Large intestine (tissue), 12 donors: ENCODE measurements at places on chromosomes 7 and 10. TPM values are rescaled to one million over a fixed set of nuclear protein-coding genes. Genes with fewer than 3 reads are reported as not detected.

GRCh38 chr10:1115607-1115955, 59.4 kb downstream of the WDR37 start:
- peak; percentile 15 for DNase-seq
- peaks cover 71% of the 10 kb centered on the region for H3K36me3 ChIP-seq
- no peak overlapping the region for H3K4me3 ChIP-seq
- H3K27me3 ChIP-seq: no peaks in the 10 kb centered on the region
- no peak overlapping the region for H3K27ac ChIP-seq

CLDN4 gene
- 395 TPM for polyA plus RNA-seq

CC2D2B gene
- 1.2 TPM for polyA plus RNA-seq

- no peaks in the 10 kb centered on the region for H3K27me3 ChIP-seq
- H3K36me3 ChIP-seq: no peaks in the 10 kb centered on the region
- no peak for DNase-seq
- H3K4me1 ChIP-seq: no peaks in the 10 kb centered on the region
- no peak overlapping the region for H3K27ac ChIP-seq
- H3K4me3 ChIP-seq: no peak overlapping the region
Measured at GRCh38 chr7:92437956-92438491, 9.3 kb upstream of the GATAD1 start.

DNA sequence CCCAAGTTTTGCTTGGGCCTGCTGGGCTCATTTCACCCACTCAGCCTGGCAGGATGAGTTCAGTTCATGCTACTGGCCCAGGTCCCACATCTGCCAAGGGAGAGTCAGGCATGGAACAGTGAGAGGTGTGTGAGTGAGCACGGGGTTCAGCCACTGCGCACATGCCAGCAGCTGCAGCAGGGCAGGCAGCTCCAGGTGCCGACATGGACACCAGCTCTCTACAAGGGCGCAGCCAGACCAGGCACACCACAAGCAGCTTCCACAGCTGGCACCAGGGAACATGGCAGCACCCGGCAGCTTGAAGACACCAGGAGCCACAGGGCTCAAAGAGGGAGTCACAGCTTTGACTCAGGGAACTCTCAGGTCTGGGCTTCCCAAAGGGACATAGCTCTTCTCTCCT, 938.0 kb downstream of the SORCS3 start:
- H3K4me1 ChIP-seq: no peaks in the 10 kb centered on the region
- no peak overlapping the region for H3K27ac ChIP-seq
- H3K27me3 ChIP-seq: no peaks in the 10 kb centered on the region

DNA sequence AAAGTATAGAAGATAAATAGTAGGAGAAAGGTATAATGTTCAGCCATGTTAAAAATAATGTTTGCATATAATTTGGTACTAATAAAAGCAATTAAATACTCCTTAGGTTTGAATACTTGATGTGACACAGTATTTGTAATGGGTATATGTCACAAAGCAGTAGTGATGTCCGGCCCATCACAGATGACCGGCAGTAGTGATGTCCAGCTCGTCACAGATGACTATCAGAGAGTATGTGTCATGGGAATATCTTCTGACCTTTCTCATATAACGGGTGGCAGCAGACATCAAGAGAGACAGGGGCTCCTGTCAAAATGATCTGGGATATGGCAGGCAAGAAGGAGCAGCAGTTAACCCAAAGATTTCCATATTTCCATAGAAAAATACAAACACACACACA, 477.4 kb upstream of the KLF6 start:
- no peaks in the 10 kb centered on the region for H3K27me3 ChIP-seq
- no peak for DNase-seq
- no peak overlapping the region for H3K27ac ChIP-seq
- no peak overlapping the region for H3K4me3 ChIP-seq
- no peaks in the 10 kb centered on the region for H3K36me3 ChIP-seq
- peaks cover 6% of the 10 kb centered on the region for H3K4me1 ChIP-seq

- H3K36me3 ChIP-seq: no peaks in the 10 kb centered on the region
- DNase-seq: no peak
- H3K4me3 ChIP-seq: no peak overlapping the region
- no peaks in the 10 kb centered on the region for H3K4me1 ChIP-seq
- H3K27ac ChIP-seq: no peak overlapping the region
Measured at GRCh38 chr10:4285121-4285520, 500.1 kb upstream of the KLF6 start.

- no peaks in the 10 kb centered on the region for H3K4me1 ChIP-seq
- no peak for DNase-seq
Measured at GRCh38 chr10:31381171-31381570, 62.2 kb downstream of the ZEB1 start.

- H3K36me3 ChIP-seq: no peaks in the 10 kb centered on the region
- no peak overlapping the region for H3K4me3 ChIP-seq
- H3K4me1 ChIP-seq: peaks cover 14% of the 10 kb centered on the region
Measured at GRCh38 chr7:42181566-42181965, 55.4 kb downstream of the GLI3 start.

- DNase-seq: no peak
- peaks cover 3% of the 10 kb centered on the region for H3K27me3 ChIP-seq
- no peaks in the 10 kb centered on the region for H3K4me1 ChIP-seq
Measured at GRCh38 chr10:49289480-49289879, 9.5 kb upstream of the C10orf71 start.

- no peaks in the 10 kb centered on the region for H3K4me1 ChIP-seq
- no peak overlapping the region for H3K4me3 ChIP-seq
- H3K27ac ChIP-seq: no peak overlapping the region
- no peaks in the 10 kb centered on the region for H3K27me3 ChIP-seq
- H3K36me3 ChIP-seq: no peaks in the 10 kb centered on the region
- DNase-seq: no peak
Measured at GRCh38 chr7:30310674-30311362, 26.4 kb downstream of the ZNRF2 start.

DNA sequence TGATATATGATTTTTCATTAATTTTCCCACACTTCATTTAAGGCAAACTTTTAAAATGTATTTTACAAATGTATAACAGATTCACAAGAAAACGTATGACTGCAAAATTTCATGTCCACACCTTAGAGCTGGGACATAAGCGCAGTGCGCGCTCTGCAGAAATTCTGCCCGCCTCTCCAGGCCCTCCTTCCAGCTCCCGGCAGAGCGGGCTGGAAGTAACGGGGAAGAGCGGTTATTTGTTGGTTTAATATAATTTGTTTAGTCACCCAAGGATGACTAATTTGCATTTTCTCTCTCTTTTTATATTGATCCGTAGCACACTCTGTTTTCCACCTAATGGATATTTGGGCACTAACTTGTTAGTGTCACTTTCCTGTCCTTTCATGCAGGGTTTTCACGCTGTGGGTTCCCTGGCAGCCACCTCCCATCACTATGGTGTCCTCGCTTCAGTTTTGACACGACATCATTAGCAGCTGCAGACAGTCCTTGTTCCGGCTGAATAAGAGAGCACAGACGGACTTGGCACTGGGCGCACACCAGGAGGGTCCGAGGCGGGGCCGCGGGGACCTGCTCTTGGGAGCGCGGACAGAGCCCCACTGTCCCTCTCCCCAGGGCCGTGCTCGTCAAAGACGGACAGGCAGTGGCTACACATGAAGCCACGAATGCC, 129.2 kb upstream of the SEC61G start:
- H3K4me1 ChIP-seq: peaks cover 3% of the 10 kb centered on the region
- no peaks in the 10 kb centered on the region for H3K27me3 ChIP-seq
- peak overlapping the region; percentile 41 for H3K4me3 ChIP-seq
- H3K36me3 ChIP-seq: no peaks in the 10 kb centered on the region
- H3K27ac ChIP-seq: no peak overlapping the region

GNG11 gene
- polyA plus RNA-seq: 16.4 TPM

DNA sequence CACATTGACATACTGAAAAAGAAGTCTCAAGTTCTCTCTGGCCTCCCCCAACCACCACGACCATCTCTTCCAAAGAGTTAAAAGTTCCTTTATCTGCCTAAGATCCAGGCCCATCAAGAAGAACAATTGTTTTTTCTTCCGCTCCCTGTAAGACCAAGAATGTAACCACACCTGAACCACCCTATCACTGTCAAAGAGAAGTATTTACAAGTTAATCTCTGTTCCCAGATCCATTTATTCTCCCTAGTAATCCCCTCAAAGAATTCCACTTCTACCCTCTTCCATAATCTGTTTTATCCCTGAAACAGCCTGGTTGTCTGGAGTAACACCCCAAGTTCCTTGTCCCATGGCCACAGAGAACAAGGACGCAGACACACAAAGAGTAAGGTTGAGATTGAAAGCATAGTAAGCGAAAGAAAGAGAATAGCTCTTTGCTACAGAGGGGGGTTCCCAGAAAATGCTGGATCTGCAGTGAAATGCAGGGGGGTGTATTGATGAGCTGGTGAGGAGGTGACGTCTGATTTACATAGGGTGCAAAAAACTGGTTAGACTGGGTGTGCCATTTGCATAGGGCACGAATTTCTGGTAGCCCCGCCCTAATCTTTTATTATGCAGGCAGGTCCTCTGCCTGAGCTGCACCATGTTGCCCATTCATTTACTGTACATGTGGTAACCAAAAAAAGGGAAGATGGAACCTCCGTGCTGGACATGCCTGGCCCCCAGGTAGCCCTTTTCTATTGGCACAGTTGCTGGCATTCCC, 122.0 kb downstream of the SKIDA1 start:
- H3K27me3 ChIP-seq: no peaks in the 10 kb centered on the region
- H3K4me3 ChIP-seq: no peak overlapping the region
- no peak overlapping the region for H3K27ac ChIP-seq
- H3K36me3 ChIP-seq: no peaks in the 10 kb centered on the region

- H3K27me3 ChIP-seq: no peaks in the 10 kb centered on the region
- no peaks in the 10 kb centered on the region for H3K4me1 ChIP-seq
- H3K36me3 ChIP-seq: no peaks in the 10 kb centered on the region
- no peak overlapping the region for H3K27ac ChIP-seq
- H3K4me3 ChIP-seq: no peak overlapping the region
Measured at GRCh38 chr7:153941061-153941460, 111.1 kb upstream of the DPP6 start.

HYAL4 gene
- not detected for polyA plus RNA-seq

DNA sequence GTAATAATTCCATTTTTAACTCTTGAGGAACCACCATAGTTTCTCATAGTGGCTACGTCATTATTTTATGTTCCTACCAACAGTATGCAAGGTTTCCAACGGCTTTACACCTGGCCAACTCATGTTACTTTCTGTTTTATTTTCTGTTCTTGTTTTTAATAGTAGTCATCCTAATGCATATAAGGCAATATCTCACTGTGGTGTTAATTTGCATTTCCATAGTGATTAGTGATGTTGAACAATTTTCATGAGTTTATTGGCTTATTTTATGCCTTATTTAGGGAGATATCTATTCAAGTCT, 465.5 kb upstream of the KLF6 start:
- no peaks in the 10 kb centered on the region for H3K36me3 ChIP-seq
- no peak overlapping the region for H3K4me3 ChIP-seq
- no peak for DNase-seq

- H3K36me3 ChIP-seq: no peaks in the 10 kb centered on the region
- no peak for DNase-seq
- peaks cover 69% of the 10 kb centered on the region for H3K4me1 ChIP-seq
- H3K27ac ChIP-seq: peak overlapping the region; percentile 67
- no peaks in the 10 kb centered on the region for H3K27me3 ChIP-seq
- H3K4me3 ChIP-seq: no peak overlapping the region
Measured at GRCh38 chr10:95536894-95537541, 24.2 kb downstream of the SORBS1 start.

PDGFA gene
- polyA plus RNA-seq: 104 TPM

DNA sequence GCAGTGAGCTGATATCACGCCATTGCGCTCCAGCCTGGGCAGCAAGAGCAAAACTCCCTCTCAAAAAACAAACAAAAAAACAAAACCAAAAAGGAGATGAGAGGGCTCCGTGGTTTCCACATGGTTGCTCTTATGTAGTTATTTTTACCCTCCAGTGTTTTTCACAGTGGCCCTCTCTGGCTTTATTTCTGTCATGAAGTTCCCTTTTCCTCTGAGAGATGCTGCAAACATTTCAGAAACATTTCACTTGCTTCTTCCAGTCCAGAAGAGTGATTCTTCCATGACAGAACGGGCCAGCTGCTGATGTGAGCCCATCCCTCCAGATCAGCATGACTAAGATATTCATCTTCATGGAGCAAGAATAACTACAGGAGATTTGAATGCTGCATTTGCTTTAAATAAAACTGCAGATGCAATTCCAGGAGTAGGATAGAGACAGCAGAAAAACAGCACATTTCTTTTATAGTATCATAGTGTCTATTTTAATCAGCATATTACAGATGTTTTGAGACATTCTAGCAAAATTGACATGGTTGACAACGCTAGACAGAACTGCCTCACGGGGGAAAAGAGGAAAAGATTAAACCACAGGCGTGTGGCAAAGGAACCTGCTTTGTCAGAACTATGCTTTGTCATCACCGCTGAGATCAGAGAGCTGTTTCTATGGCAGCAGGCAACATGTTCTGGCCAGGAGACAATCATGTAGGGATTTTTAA, 40.3 kb downstream of the NRCAM start:
- no peaks in the 10 kb centered on the region for H3K36me3 ChIP-seq
- DNase-seq: no peak
- H3K27ac ChIP-seq: no peak overlapping the region
- no peak overlapping the region for H3K4me3 ChIP-seq

- DNase-seq: no peak
- H3K27ac ChIP-seq: no peak overlapping the region
- H3K4me3 ChIP-seq: no peak overlapping the region
- no peaks in the 10 kb centered on the region for H3K4me1 ChIP-seq
- no peaks in the 10 kb centered on the region for H3K27me3 ChIP-seq
Measured at GRCh38 chr7:94022550-94022949, 18.4 kb upstream of the BET1 start.

SNX10 gene
- polyA plus RNA-seq: 12.6 TPM

DNA sequence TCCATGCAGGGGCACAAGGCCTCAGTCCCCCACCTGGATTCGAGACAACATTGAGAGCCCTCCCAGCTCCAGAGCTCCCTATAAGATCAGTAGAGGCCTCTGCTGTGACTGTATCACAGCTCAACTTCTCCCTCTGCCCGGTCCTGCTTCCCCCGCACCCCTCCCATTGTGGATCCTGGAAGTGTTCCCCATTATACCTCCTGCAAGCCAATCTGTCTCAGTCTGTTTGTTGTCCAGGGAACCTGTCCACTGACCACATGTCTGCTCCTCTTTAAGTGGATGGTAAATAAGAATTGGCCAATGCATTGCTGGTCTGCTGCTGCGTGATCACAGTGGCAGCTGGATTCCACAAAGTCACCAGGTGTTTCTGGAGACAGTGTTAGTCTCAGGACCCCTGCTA, 259.7 kb upstream of the HABP2 start:
- H3K4me3 ChIP-seq: no peak overlapping the region
- no peak overlapping the region for H3K27ac ChIP-seq
- H3K4me1 ChIP-seq: no peaks in the 10 kb centered on the region
- H3K36me3 ChIP-seq: no peaks in the 10 kb centered on the region

GRCh38 chr10:110471566-110472139, 26.1 kb upstream of the DUSP5 start:
- peaks cover 3% of the 10 kb centered on the region for H3K4me1 ChIP-seq
- H3K27me3 ChIP-seq: no peaks in the 10 kb centered on the region
- H3K4me3 ChIP-seq: no peak overlapping the region
- no peak for DNase-seq
- H3K27ac ChIP-seq: no peak overlapping the region
- no peaks in the 10 kb centered on the region for H3K36me3 ChIP-seq
